Regular cardiac myocyte (primary cell): ENCODE measurements at places on chromosomes 1 and 21. TPM values are rescaled to one million over a fixed set of nuclear protein-coding genes. Genes with fewer than 3 reads are reported as not detected.

SIPA1L2 gene
- total RNA-seq, result 2.7 and 5.1 TPM in 2 replicates

OR2T29 gene
- total RNA-seq, result not detected in 2 replicates

HTR6 gene
- not detected in 2 replicates for total RNA-seq

PPIAL4G gene
- total RNA-seq, result not detected in 2 replicates

OR2L8 gene
- total RNA-seq, result not detected in 2 replicates

IGSF3 gene
- 0.38 and 0.85 TPM in 2 replicates for total RNA-seq

C1orf115 gene
- total RNA-seq, result 0.58 and 1.1 TPM in 2 replicates

PMVK gene
- 6.5 and 13.2 TPM in 2 replicates for total RNA-seq

APCS gene
- total RNA-seq, result not detected in 2 replicates

CHIA gene
- total RNA-seq, result not detected in 2 replicates

SPRR2E gene
- not detected in 2 replicates for total RNA-seq

ANP32E gene
- 30.2 and 62.3 TPM in 2 replicates for total RNA-seq

CHAF1B gene
- total RNA-seq, result 1.4 and 5.8 TPM in 2 replicates

SHE gene
- 0.19 and 0.28 TPM in 2 replicates for total RNA-seq

FOXD3 gene
- total RNA-seq, result not detected in 2 replicates

CLIC6 gene
- total RNA-seq, result under 0.01 TPM in 1 of 2 replicates, not detected in the other

LINGO4 gene
- total RNA-seq, result not detected in 2 replicates

ADCY10 gene
- 0.19 and 0.56 TPM in 2 replicates for total RNA-seq

CYYR1 gene
- total RNA-seq, result under 0.01 and 0.56 TPM in 2 replicates

PTPRF gene
- 66.5 and 131 TPM in 2 replicates for total RNA-seq

SERPINC1 gene
- not detected in 2 replicates for total RNA-seq

DMBX1 gene
- not detected in 2 replicates for total RNA-seq

HRNR gene
- total RNA-seq, result not detected in 2 replicates

KLHDC9 gene
- 0.28 and 0.38 TPM in 2 replicates for total RNA-seq

CR1L gene
- total RNA-seq, result not detected in 2 replicates

CLEC20A gene
- not detected in 2 replicates for total RNA-seq

C8B gene
- total RNA-seq, result not detected in 2 replicates

CRYBG2 gene
- total RNA-seq, result under 0.01 TPM in 1 of 2 replicates, not detected in the other

POU2F1 gene
- total RNA-seq, result 1.9 and 4.5 TPM in 2 replicates

PAPPA2 gene
- 2.9 and 4.8 TPM in 2 replicates for total RNA-seq

USH2A gene
- not detected in 2 replicates for total RNA-seq

ILF2 gene
- total RNA-seq, result 151 and 266 TPM in 2 replicates

RHBDL2 gene
- total RNA-seq, result 1.2 and 1.4 TPM in 2 replicates

HLX gene
- total RNA-seq, result 9.6 and 18.9 TPM in 2 replicates

MSH4 gene
- 0.38 and 1.4 TPM in 2 replicates for total RNA-seq

HMCN1 gene
- 22.6 and 84.0 TPM in 2 replicates for total RNA-seq

TRIM67 gene
- under 0.01 TPM in 1 of 2 replicates, not detected in the other for total RNA-seq

NTMT2 gene
- total RNA-seq, result not detected in 2 replicates

SPRR3 gene
- not detected in 2 replicates for total RNA-seq

SYT6 gene
- not detected in 2 replicates for total RNA-seq

CYP2J2 gene
- total RNA-seq, result not detected in 2 replicates

TMPRSS15 gene
- total RNA-seq, result not detected in 2 replicates

KRTAP19-3 gene
- total RNA-seq, result not detected in 2 replicates

ZC3H12A gene
- 6.1 and 10.4 TPM in 2 replicates for total RNA-seq

SLAMF8 gene
- total RNA-seq, result not detected in 2 replicates

NCF2 gene
- 0.19 and 0.56 TPM in 2 replicates for total RNA-seq

DUSP10 gene
- 19.6 and 28.8 TPM in 2 replicates for total RNA-seq

ASTN1 gene
- not detected in 2 replicates for total RNA-seq
